ENCODE measurements at places on chromosomes 2 and 18. TPM values are rescaled to one million over a fixed set of nuclear protein-coding genes. Genes with fewer than 3 reads are reported as not detected.

The NCK2 gene
- 38.4 TPM for total RNA-seq

The HOXD8 gene
- total RNA-seq = 15.6 TPM

The ATOH8 gene
- total RNA-seq = 12.7 TPM

The GPR35 gene
- 0.33 TPM for total RNA-seq

The REG3G gene
- not detected for total RNA-seq

The KIF1A gene
- not detected for total RNA-seq

The ALPP gene
- not detected for total RNA-seq

The PARD6G gene
- 1.8 TPM for total RNA-seq
